ENCODE measurements at places on chromosomes 12 and 14.

DNA sequence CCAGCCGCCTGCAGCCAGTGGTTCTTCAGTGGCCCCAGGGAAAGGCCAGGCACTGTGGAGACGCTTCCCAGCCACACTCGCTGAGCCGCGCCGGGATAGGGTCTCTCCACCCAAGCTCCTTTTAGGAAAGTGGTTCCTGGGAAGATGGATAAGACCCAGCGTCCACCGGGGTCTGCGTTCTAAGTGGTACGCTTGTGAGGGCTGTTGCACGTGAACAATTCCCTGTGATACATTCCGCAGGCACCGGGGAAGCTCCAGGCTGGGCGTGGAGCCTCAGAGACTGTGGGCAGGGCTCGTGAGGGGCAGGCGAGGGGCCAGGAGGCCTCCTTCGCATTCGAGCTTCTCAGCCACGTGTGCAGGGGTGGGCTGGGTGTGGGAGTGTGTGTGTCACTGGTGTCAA lies 48.4 kb downstream of the GALNT9 start:
- DNase-seq = no peak

- no peak for DNase-seq
Measured at GRCh38 chr14:75640876-75641275, 19.8 kb downstream of the ERG28 start.

- DNase-seq = peak; percentile 52
Measured at GRCh38 chr12:120439646-120440247, 1.8 kb downstream of the COX6A1 start.

- DNase-seq = no peak
Measured at GRCh38 chr14:76194327-76194726, 42.6 kb downstream of the GPATCH2L start.

- DNase-seq = no peak
Measured at GRCh38 chr12:19994968-19995367, 373.4 kb upstream of the PDE3A start.

- DNase-seq = no peak
Measured at GRCh38 chr12:105698075-105698474, 367.6 kb downstream of the C12orf75 start.

GRCh38 chr12:67426067-67426466 lies 156.9 kb downstream of the CAND1 start:
- DNase-seq = no peak

- no peak for DNase-seq
Measured at GRCh38 chr14:92704821-92705220, 43.6 kb downstream of the LGMN start.

DNA sequence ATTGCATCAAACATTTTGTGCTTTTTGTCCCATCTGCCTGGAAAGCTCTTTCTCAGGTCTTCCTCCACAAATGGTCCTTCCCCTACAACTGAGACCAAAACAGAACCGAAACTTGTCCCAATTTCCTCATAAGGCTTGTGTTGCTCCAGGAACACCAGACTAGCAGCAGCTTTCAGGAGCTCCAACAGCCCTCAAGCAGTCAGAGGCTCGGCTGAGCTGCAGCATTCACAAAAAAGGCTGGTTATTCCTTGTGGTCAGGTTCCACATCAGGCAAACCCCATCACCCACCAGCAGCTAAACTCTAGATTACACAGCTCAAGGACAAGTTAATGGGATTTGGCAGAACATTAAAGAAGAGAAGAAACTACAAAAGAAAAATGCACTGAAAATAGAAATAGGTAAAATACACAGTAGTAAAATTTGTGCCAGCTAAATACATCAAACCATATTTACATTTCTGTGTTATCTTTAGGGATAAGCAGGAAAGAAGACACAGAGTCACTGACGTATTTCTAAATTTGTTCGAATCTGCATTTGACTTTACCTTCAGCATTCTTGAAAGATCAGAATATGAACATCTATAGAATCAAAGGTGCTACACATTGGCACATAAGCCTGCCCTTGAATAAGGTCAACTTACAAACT lies 141.2 kb downstream of the STXBP6 start:
- no peak for DNase-seq

DNA sequence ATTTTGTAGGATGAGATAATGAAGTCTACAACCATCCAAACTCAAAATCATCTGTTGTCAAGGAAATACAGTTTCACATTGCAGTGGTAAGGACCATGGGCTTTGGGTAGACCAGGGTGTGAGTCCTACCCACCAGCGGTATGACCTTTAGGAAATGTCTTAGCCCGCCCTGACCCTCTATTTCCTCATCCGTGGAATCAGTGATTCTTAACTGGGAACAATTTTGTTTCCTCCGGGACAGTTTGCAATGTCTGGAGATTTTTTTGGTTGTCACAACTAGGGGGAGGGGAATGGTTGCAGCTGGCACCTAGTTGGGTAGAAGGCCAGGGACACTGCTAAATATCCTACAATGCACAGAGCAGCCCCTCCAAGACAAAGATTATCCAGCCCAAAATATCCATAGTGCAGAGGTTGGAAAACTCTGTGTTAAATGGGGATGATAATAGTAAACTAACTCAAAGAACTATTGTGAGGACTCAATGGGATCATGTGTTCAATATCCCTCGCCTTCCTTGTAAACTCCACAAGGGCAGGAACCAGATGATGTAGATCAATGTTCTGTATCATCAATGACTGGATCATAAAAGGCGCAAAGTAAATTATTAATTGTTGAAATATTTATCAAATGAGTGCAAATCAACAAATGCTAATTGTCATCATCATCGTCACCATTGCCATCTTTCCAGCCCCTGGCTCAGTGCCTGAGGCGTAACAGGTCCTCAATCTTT lies 15.7 kb upstream of the IFT81 start:
- no peak for DNase-seq

DNA sequence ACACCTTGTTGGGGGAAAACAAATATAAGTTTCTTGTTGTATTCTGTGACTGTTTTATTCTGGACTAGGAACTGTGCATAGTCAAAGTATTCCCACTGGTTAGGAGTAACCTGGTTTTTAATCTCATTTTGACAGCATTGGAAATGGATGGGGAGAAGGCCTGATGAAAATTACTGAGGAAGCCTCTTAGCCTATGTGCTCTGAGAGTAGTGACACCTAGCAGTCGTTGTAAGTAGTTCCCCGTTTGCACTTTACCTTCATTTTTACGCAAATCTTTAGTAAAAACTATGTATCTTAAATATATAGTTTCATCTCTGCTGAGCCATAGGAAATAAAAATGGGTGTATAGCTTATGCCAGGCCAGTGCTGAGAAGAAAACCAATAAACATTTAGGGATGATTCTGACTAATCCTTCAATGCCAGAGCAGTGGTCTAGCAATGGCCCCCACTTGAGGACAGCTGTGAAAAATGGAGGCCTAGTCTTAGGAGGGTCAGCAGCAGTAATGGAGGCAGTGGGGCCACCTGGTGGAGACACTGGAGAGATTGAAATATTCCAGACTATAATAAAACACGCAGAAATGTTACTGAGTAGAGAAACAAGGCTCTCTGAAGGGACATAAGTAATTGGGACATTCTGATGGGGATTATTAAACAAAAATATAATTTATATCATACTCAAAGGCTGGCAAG lies 133.2 kb upstream of the NOVA1 start:
- no peak for DNase-seq

DNA sequence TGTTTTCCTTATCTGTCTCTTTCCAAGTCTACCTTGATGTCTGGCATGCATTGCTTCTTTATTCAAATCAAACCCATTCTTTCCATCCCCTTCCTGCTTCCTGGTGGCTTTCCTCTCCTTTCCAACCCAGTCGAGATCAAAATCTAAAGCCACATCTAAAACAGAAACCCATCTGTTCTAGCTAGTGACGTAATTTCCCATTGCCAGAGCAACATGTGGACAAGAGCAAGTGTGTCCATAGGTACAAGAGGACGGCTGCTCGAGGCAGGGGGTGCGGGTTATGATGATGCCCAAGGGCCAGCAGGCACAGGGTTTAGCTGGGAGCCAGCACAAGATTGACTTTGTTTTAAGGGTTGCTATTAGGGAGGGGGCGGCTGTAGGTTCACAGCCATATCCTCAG lies 7.0 kb downstream of the KRT80 start:
- DNase-seq = no peak

GRCh38 chr12:51751661-51752060 lies 96.9 kb downstream of the FIGNL2 start:
- no peak for DNase-seq

GRCh38 chr12:178829-179109 lies 35.2 kb downstream of the SLC6A12 start:
- DNase-seq = no peak

DNA sequence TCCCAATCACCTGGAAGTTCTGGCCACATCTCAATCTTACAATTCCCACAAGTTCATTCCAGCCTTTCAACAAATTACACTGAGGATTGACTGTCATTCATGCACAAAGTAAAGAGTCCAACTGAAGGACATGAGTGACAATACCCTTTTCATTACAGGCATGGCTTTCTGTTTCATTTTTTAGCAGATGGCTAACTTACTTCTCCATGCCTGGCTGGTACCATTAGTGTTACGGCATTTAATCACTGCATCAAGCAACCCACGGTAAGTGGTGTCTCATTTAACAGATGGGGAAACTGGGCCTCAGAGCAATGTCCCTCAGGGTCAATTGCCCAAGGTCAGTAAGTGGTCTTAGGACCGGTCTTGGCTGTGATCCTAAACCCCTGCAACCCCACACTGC lies 114.4 kb downstream of the PRICKLE1 start:
- no peak for DNase-seq

GRCh38 chr14:92502541-92503286 lies 10.9 kb upstream of the RIN3 start:
- DNase-seq = no peak

GRCh38 chr12:67915335-67915851 lies 73.9 kb upstream of the IFNG-AS1 start:
- DNase-seq = no peak

GRCh38 chr14:22220427-22220826 lies 368.6 kb downstream of the DAD1 start:
- no peak for DNase-seq

GRCh38 chr14:56133547-56133946 lies 15.3 kb downstream of the PELI2 start:
- no peak for DNase-seq

- no peak for DNase-seq
Measured at GRCh38 chr14:94088516-94088915, 7.4 kb downstream of the IFI27L1 start.
